Tibial nerve (tissue), 4 donors: ENCODE measurements at places on chromosomes 5 and 9.
A peak's percentile ranks its signal among the peaks of the same experiment; 100 is the strongest.

DNA sequence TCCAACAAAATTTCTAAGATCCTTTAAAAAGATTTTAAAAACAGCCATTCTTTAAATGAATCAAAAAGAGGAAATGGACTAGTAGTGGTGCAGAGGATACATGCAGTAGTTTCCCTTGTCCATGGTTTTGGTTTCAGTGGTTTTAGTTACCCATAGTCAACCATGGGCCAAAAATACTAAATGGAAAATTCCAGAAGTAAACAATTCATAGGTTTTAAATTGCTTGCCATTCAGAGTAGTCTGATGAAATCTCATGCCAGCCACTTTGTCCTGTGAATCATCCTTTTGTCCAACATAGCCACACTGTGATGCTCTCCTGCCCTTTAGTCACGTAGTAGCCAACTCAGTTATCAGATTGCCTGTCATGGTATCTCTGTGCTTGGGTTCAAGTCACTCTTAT is 286.1 kb downstream of the ANXA1 start:
- no peak overlapping the region for H3K4me3 ChIP-seq
- no peaks in the 10 kb centered on the region for H3K4me1 ChIP-seq
- DNase-seq, result no peak
- no peaks in the 10 kb centered on the region for H3K36me3 ChIP-seq
- H3K27me3 ChIP-seq, result no peaks in the 10 kb centered on the region
- no peak overlapping the region for H3K27ac ChIP-seq

DNA sequence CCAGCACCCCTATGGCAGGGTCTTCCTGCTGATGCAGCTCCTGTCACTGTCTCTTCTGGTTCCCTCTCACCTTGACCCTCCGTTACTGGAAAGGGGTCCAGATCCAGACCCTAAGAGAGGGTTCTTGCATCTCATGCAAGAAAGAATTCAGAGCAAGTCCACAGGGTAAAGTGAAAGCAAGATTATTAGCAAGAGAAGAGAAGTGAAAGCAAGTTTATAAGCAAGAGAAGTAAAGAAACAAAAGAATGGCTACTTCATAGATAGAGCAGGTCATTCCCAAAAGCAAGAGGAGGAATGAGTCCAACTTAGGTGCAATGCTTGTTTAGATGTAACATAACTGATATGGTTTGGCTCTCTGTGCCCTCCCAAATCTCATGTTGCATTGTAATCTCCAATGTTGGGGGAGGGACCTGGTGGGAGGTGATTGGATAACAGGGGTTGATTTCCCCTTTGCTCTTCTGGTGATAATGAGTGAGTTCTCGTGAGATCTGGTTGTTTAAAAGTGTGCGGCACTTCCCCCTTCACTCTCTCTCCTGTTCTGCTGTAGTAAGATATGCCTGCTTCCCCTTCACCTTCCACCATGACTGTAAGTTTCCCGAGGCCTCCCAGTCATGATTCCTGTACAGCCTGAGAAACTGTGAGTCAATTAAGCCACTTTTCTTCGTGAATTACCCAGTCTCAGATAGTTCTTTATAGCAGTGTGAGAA is 183.3 kb downstream of the MED10 start:
- H3K4me3 ChIP-seq, result no peak overlapping the region
- H3K36me3 ChIP-seq, result no peaks in the 10 kb centered on the region
- H3K27ac ChIP-seq, result no peak overlapping the region
- H3K4me1 ChIP-seq, result no peaks in the 10 kb centered on the region
- no peaks in the 10 kb centered on the region for H3K27me3 ChIP-seq

- no peaks in the 10 kb centered on the region for H3K27me3 ChIP-seq
- peaks cover 4% of the 10 kb centered on the region for H3K4me1 ChIP-seq
- H3K27ac ChIP-seq, result no peak overlapping the region
- H3K36me3 ChIP-seq, result peaks cover 12% of the 10 kb centered on the region
- no peak for DNase-seq
- no peak overlapping the region for H3K4me3 ChIP-seq
Observed at GRCh38 chr9:131226226-131226625, 50.1 kb downstream of the FAM78A start.

DNA sequence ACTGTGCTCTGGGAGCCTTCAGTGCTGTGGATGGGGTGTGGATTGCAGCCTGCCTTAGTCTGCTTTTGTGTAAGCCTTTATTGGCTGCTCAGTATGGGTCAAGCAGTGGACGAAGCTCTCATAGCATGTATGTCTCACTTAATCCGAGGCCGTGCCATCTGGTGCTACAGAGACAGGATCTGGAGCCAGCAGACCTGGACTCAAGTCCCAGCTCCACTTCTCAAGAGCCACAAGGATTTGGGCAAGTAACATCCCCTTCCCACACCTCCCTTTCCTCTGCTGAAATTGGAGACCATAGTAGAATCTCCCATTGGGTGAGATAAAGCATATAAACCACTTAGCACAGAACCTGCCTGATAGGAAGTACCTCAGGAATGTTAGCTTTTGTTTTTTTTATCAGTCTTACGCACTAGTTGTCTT is 23.4 kb upstream of the LECT2 start:
- H3K4me3 ChIP-seq, result no peak overlapping the region
- H3K27me3 ChIP-seq, result no peaks in the 10 kb centered on the region
- DNase-seq, result no peak
- no peaks in the 10 kb centered on the region for H3K36me3 ChIP-seq
- peaks cover 24% of the 10 kb centered on the region for H3K4me1 ChIP-seq

GRCh38 chr9:81849631-81850259 is 78.5 kb upstream of the SPATA31D4 start:
- H3K4me3 ChIP-seq, result no peak overlapping the region
- no peak overlapping the region for H3K27ac ChIP-seq
- H3K4me1 ChIP-seq, result peaks cover 7% of the 10 kb centered on the region
- DNase-seq, result no peak
- H3K27me3 ChIP-seq, result no peaks in the 10 kb centered on the region

- DNase-seq, result no peak
- H3K27me3 ChIP-seq, result no peaks in the 10 kb centered on the region
- peaks cover 4% of the 10 kb centered on the region for H3K4me1 ChIP-seq
- peak overlapping the region; percentile 53 for H3K4me3 ChIP-seq
Observed at GRCh38 chr5:160198841-160199409, 30.4 kb upstream of the FABP6 start.

- peaks cover 36% of the 10 kb centered on the region for H3K4me1 ChIP-seq
- H3K4me3 ChIP-seq, result no peak overlapping the region
- DNase-seq, result no peak
- no peaks in the 10 kb centered on the region for H3K27me3 ChIP-seq
- no peaks in the 10 kb centered on the region for H3K36me3 ChIP-seq
- H3K27ac ChIP-seq, result no peak overlapping the region
Observed at GRCh38 chr5:675871-676698, 17.1 kb downstream of the TPPP start.

DNA sequence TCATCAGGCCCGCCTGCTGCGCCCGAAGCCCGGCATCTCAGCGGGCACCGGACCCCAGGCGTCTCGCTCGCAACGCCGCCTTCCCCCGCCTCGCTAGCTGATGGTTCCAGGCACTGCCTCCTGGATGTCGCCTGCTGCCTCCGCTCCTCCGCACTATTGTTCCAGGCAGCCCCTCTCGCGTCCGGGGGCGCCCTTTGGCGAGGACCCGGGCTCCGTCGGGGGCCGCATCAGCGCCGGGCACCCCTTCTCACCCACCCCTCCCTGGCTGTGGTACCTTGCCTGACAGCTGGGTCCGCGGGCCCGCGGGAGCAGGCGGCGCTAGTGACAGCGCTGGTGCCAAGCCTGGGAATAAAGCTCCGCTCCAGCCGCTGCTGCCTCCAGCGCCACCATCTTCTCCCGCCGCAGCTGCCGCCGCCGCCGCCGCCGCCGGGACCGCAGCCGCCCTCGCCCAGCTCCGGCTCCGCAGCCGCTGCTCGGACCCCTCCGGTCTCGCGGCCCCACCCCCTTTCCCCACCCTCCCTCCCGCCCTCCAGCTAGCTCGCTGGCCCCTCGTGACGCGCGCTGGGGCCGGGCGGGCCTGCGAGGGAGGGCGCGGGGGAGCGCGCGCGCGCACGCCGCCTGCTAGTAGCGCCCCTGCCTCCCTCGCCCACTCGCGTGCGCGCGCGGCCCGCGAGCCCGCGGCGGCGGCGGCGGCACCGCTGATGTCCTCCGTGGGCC is at the start of gene APBA1:
Gene APBA1 (minus strand): TSS at position 493 of the 717 bp plus-strand sequence.
- peaks cover 24% of the 10 kb centered on the region for H3K4me1 ChIP-seq
- peak; percentile 52 for DNase-seq
- H3K4me3 ChIP-seq, result peak within 1 kb of the TSS; percentile 74
- no peaks in the 10 kb centered on the region for H3K27me3 ChIP-seq
- H3K27ac ChIP-seq, result peak within 1 kb of the TSS; percentile 78
- H3K36me3 ChIP-seq, result no peaks in the 10 kb centered on the region

GRCh38 chr9:120187758-120188157 is 392.2 kb downstream of the CDK5RAP2 start:
- DNase-seq, result no peak
- H3K36me3 ChIP-seq, result no peaks in the 10 kb centered on the region
- H3K4me1 ChIP-seq, result no peaks in the 10 kb centered on the region
- H3K27ac ChIP-seq, result no peak overlapping the region
- H3K27me3 ChIP-seq, result no peaks in the 10 kb centered on the region

DNA sequence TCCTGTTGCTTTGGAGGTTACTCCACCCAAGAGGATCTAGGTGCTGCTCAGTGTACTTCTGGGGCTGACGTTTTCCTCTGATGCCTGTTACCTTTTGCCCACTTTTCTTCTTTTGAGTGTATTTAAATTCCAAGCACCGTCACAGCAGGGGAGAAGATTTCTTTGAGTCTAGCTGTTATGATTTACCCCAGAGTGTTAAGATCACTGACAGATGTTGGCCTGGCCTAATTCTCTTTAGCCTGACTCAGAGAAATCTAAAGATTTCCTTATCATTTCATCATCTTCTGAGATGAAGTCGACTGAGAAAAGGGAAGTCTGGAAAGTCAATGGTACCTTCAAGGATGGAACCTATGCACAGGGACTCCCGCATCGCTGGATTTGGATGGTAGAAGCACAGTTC is 191.5 kb downstream of the FBXL7 start:
- no peak for DNase-seq
- no peak overlapping the region for H3K4me3 ChIP-seq
- no peaks in the 10 kb centered on the region for H3K27me3 ChIP-seq
- no peaks in the 10 kb centered on the region for H3K4me1 ChIP-seq

DNA sequence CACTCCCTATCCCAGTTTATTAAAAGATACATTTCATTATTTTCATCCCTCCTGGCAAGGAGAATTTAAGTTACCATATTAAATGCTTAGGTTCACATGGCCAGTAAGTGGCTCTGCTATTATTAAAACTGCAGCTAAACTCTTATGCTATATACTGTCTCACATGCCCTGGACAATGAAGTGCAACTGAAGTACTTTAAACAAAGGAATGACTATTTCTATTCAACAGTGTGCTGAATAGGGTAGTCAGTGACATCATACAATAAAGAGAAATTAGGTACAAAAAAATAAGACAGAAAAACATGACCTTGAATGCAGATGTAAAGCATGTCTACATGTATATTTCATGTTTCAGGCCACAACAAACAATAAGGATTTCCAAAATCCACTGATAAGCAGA is 282.6 kb upstream of the SMC2 start:
- no peaks in the 10 kb centered on the region for H3K36me3 ChIP-seq
- H3K4me1 ChIP-seq, result no peaks in the 10 kb centered on the region
- DNase-seq, result no peak
- no peak overlapping the region for H3K4me3 ChIP-seq
- H3K27ac ChIP-seq, result no peak overlapping the region

- H3K4me3 ChIP-seq, result no peak overlapping the region
- H3K27me3 ChIP-seq, result no peaks in the 10 kb centered on the region
- H3K36me3 ChIP-seq, result no peaks in the 10 kb centered on the region
- no peak overlapping the region for H3K27ac ChIP-seq
- H3K4me1 ChIP-seq, result no peaks in the 10 kb centered on the region
Observed at GRCh38 chr5:118371973-118372831, 616.1 kb downstream of the DTWD2 start.

- DNase-seq, result no peak
- H3K27me3 ChIP-seq, result no peaks in the 10 kb centered on the region
- H3K4me3 ChIP-seq, result no peak overlapping the region
- no peaks in the 10 kb centered on the region for H3K36me3 ChIP-seq
Observed at GRCh38 chr9:17318821-17319320, 184.0 kb downstream of the CNTLN start.

GRCh38 chr5:100890461-100891008 is 12.5 kb downstream of the ST8SIA4 start:
- H3K27me3 ChIP-seq, result no peaks in the 10 kb centered on the region
- no peak for DNase-seq
- no peaks in the 10 kb centered on the region for H3K36me3 ChIP-seq
- H3K27ac ChIP-seq, result peak overlapping the region; percentile 60

DNA sequence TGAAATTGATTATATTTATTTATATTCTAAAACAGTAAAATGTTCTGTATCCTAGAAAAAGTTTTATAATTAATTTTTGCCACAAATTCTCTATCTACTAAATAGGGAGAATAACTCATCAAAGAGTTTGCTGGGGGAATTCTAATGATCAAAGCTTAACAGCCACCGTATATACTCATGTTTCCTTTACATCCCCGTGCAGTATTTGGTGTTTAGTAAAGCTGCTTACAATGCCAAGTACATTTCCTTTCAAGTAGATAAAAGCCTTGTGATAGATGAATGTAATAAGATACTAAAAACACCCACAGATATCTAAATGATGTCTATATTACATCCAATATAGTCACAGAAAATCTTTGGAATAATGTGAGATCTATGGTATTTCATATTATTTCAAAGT is 312.2 kb downstream of the HCN1 start:
- DNase-seq, result no peak
- H3K4me1 ChIP-seq, result no peaks in the 10 kb centered on the region
- no peaks in the 10 kb centered on the region for H3K27me3 ChIP-seq
- H3K36me3 ChIP-seq, result no peaks in the 10 kb centered on the region

GRCh38 chr9:36213387-36213786 is 22.7 kb downstream of the CLTA start:
- H3K27me3 ChIP-seq, result no peaks in the 10 kb centered on the region
- H3K4me1 ChIP-seq, result no peaks in the 10 kb centered on the region
- no peak overlapping the region for H3K4me3 ChIP-seq
- no peak for DNase-seq

GRCh38 chr9:100554935-100555401 is 22.9 kb upstream of the CAVIN4 start:
- DNase-seq, result no peak
- no peak overlapping the region for H3K4me3 ChIP-seq
- H3K4me1 ChIP-seq, result no peaks in the 10 kb centered on the region
- H3K27ac ChIP-seq, result no peak overlapping the region
- H3K27me3 ChIP-seq, result no peaks in the 10 kb centered on the region
- H3K36me3 ChIP-seq, result no peaks in the 10 kb centered on the region

- peak; percentile 33 for DNase-seq
- H3K27ac ChIP-seq, result peak overlapping the region; percentile 46
- H3K27me3 ChIP-seq, result no peaks in the 10 kb centered on the region
- H3K4me1 ChIP-seq, result peaks cover 13% of the 10 kb centered on the region
Observed at GRCh38 chr9:94135222-94135621, 51.0 kb downstream of the PTPDC1 start.

GRCh38 chr9:4011054-4011453 is 288.8 kb downstream of the GLIS3 start:
- no peak overlapping the region for H3K4me3 ChIP-seq
- H3K27ac ChIP-seq, result no peak overlapping the region
- no peak for DNase-seq
- no peaks in the 10 kb centered on the region for H3K36me3 ChIP-seq
